Activated CD4-positive, alpha-beta memory T cell treated with anti-CD3 and anti-CD28 coated beads for 36 hours (primary cell): ENCODE measurements at places on chromosomes 3 and 15.

GRCh38 chr3:119551598-119551997, 7.8 kb downstream of the CD80 start:
- no peaks in the 10 kb centered on the region for H3K27me3 ChIP-seq
- H3K4me1 ChIP-seq, result no peaks in the 10 kb centered on the region
- H3K4me3 ChIP-seq, result no peak overlapping the region
- DNase-seq, result no peak

- peak; percentile 65 for DNase-seq
- H3K27ac ChIP-seq, result no peak overlapping the region
- peaks cover 19% of the 10 kb centered on the region for H3K4me1 ChIP-seq
- no peaks in the 10 kb centered on the region for H3K36me3 ChIP-seq
Observed at GRCh38 chr3:46089237-46090011, 62.1 kb upstream of the XCR1 start.

GRCh38 chr3:11718637-11719405, 75.1 kb upstream of the VGLL4 start:
- H3K27ac ChIP-seq, result peak overlapping the region; percentile 82
- peak overlapping the region; percentile 83 for H3K4me3 ChIP-seq

DNA sequence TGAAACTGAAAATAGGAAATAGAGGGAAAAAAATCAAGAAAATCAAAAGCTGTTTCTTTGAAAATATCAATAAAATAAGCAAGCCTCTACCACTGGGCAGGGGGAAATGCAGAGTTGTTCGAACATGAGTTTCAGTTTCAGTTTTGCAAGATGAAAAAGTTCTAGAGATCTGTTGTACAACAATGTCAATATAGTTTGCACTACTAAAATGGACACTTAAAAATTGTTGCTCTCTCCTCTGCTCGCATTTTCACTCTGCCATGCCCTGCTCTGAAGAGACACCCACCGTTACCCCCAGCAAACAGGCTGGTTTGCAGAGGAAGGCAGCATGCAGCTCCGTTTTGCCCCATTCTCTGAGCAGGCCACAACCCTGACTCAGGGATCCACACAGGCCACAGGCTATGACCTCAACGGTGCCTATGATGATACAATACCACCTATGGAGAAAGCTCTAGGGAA, 64.5 kb downstream of the ZNF148 start:
- H3K4me1 ChIP-seq, result peaks cover 45% of the 10 kb centered on the region
- H3K27ac ChIP-seq, result peak overlapping the region; percentile 81
- peaks cover 39% of the 10 kb centered on the region for H3K36me3 ChIP-seq
- peak overlapping the region; percentile 84 for H3K4me3 ChIP-seq
- DNase-seq, result peak; percentile 72
- H3K27me3 ChIP-seq, result no peaks in the 10 kb centered on the region

GRCh38 chr3:55330355-55330754, 156.8 kb downstream of the WNT5A start:
- no peaks in the 10 kb centered on the region for H3K4me1 ChIP-seq
- no peak overlapping the region for H3K27ac ChIP-seq
- no peak for DNase-seq
- no peaks in the 10 kb centered on the region for H3K36me3 ChIP-seq
- H3K4me3 ChIP-seq, result no peak overlapping the region
- H3K27me3 ChIP-seq, result no peaks in the 10 kb centered on the region

DNA sequence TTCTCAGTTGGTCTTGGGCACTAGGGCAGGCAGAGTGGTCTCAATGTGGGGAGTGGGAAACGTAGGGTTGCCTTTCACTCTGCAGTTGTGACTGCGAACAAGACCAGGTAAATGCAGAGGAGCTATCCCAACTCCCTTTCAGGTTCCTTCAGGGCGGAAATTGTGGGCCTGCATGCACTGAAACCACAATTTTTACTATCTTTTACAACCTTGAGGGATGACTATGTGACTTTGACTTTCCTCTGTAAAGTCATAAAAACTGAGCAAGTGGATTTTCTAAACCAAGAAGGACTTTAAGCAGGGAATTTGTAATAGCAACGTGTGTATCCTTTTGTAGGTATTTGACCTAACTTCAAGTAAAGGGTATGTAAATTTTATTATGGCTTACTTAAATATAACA, 171.4 kb upstream of the CADPS start:
- no peak overlapping the region for H3K27ac ChIP-seq
- H3K27me3 ChIP-seq, result no peaks in the 10 kb centered on the region
- no peak overlapping the region for H3K4me3 ChIP-seq
- H3K4me1 ChIP-seq, result no peaks in the 10 kb centered on the region
- no peak for DNase-seq
- no peaks in the 10 kb centered on the region for H3K36me3 ChIP-seq

GRCh38 chr3:40057786-40058185, 248.4 kb downstream of the MYRIP start:
- H3K4me1 ChIP-seq, result no peaks in the 10 kb centered on the region
- no peak for DNase-seq
- no peak overlapping the region for H3K27ac ChIP-seq
- no peak overlapping the region for H3K4me3 ChIP-seq

DNA sequence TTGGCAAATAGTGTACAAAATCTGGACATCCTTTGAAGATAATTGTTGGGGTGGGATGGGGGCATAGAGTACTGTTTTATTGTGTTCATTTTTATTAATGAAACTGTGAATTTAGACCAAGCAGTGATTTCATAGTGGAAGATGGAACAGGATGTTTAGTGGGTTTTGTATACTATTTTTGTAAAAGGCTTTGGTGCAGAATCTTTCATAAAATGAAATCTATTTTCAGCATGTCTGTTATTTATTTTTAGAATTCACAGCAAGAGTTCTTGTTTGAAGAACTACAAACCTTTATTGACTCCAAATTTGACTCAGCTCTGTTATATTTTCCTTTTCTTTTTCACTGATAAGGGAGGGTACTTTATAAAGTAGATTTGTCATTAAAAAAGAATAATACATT, 145.4 kb downstream of the AKAP13 start:
- no peak overlapping the region for H3K4me3 ChIP-seq
- peak overlapping the region; percentile 33 for H3K27ac ChIP-seq
- H3K4me1 ChIP-seq, result peaks cover 27% of the 10 kb centered on the region
- no peaks in the 10 kb centered on the region for H3K27me3 ChIP-seq
- DNase-seq, result no peak

DNA sequence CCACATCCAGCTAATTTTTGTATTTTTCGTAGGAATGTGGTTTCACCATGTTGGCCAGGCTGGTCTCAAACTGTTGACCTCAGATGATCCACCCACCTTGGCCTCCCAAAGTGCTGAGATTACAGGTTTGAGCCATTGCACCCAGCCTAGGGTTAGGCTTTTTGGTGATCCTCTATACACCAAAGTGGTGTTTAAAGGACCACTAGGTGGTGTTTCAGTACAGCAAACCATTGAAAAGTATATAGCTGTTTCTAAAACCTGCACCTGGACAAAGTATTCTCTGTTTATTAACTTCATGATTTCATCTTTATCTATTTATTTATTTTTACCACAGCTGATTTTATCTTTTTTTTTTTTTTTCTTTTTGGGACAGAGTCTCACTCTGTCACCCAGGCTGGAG, 68.4 kb downstream of the MINDY2 start:
- no peak overlapping the region for H3K27ac ChIP-seq
- no peak for DNase-seq
- no peaks in the 10 kb centered on the region for H3K36me3 ChIP-seq
- H3K4me3 ChIP-seq, result no peak overlapping the region

DNA sequence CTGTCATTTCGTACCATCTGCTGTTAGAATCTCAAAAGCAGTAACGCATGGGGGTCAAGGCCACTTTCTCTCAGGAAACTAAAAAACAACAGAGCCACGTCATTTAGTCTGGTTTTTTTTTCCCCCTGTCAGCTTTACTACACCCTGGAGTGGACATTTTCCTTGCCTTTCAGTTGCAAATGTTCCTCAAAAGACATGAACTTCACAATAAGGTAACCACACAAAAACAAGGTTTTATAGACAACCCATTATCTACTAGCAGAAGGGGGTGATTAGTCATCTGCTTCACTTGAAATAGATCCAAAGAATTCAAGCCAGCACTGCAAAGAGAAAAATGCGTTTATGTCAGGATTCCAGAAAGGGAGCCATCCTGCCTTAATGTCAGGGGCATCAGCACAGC, 171.8 kb upstream of the CDIN1 start:
- H3K4me1 ChIP-seq, result no peaks in the 10 kb centered on the region
- no peaks in the 10 kb centered on the region for H3K27me3 ChIP-seq
- no peak overlapping the region for H3K27ac ChIP-seq
- no peak for DNase-seq

GRCh38 chr3:64414043-64414442, 188.8 kb upstream of the PRICKLE2 start:
- no peak for DNase-seq
- no peaks in the 10 kb centered on the region for H3K36me3 ChIP-seq
- H3K27me3 ChIP-seq, result peaks cover 9% of the 10 kb centered on the region
- no peak overlapping the region for H3K4me3 ChIP-seq
- H3K27ac ChIP-seq, result no peak overlapping the region

DNA sequence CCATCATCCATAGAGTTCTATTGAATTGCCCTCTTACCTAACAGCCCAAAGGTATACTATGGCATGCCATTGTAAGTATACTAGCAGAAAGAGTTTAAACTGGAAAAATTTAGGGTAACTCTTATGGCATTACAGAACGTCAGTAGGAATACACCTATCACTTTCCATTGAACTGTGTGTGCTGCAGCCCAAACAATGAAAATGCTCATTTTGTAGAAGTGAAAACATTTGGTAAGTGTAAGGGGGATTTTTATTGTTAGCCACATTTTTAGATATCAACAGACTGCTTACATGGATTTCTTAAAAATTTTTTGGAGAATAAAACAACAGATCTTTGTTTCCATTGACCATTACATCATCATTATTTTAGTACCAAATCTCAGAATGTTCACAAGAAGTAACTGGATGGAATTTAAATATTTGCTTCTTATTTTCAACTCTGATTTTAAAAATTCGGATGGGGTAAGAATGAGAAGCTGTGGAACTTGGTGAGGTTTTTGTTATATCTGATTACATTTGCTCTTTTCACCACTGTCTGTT, 245.9 kb downstream of the UBE2E2 start:
- H3K4me3 ChIP-seq, result no peak overlapping the region
- H3K4me1 ChIP-seq, result no peaks in the 10 kb centered on the region
- DNase-seq, result no peak
- H3K27me3 ChIP-seq, result no peaks in the 10 kb centered on the region
- H3K36me3 ChIP-seq, result no peaks in the 10 kb centered on the region

DNA sequence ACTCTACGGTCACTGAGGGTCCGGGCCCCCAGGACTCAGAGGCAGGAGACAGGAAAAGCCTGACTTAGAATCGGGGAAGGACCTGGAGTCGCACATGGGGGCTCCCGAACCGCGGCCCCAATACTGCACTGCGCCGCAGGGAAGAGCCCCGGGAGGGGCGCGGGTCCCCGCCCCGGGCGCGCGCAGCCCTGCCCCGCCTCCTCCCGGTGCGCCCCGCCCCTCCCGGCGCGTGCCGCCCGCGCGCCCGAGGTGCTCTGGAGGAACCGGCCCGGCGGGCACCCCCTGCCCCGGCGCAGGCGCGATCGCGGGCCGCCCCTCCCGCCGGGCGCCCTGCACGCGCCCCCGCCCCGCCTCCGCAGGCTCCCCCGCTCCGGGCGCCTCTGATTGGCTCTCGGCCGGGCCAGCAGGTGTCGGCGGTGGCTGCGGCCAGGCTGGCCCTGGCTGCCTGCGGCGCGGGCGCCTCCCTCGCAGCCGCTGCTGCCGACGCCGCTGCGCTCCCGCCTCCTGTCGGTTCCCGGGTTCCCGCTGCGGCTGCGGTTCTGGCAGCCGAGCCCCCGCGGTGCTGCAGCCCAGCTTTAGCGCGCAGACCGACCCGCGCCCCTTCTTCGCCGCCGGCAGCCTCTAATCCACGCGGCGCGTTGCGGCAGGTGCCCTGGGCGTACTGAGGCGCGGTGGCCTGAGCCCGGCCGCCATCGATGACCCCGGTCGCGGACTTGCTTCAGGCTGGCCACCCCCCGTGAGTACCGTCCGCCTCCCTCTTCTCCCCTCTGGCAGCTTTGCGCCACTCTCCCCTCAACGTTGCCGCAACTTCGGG, at the start of gene MYRIP:
TSS of gene MYRIP (plus strand) at position 429 of the 814 bp plus-strand sequence. CDS start 91,208 bp downstream, outside the sequence.
- H3K27me3 ChIP-seq, result peaks cover 42% of the 10 kb centered on the region
- H3K27ac ChIP-seq, result no peak within 1 kb of the TSS
- H3K4me1 ChIP-seq, result peaks cover 14% of the 10 kb centered on the region
- DNase-seq, result no peak
- peak within 1 kb of the TSS; percentile 37 for H3K4me3 ChIP-seq

DNA sequence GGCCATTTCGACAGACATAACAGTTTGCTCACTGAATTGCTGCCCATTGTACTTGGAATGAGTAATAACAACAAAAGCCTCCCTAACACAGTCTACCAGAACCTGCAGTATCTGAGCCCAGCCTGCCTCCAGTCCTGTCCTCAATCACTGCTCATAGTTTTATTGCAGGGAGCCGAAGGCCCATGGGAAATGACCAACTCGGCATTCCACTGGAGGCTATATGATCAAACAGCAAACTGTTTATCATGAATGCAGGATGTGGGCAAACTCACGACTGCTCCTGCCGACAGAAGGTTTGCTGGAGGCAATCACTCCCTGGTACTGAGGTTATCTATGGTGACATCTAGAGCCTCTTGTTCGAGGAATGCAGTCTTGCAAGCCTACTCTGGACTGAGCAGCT, 46.3 kb downstream of the LSM3 start:
- H3K27me3 ChIP-seq, result peaks cover 19% of the 10 kb centered on the region
- H3K4me1 ChIP-seq, result no peaks in the 10 kb centered on the region
- H3K27ac ChIP-seq, result no peak overlapping the region
- H3K4me3 ChIP-seq, result no peak overlapping the region

- peaks cover 9% of the 10 kb centered on the region for H3K4me1 ChIP-seq
- no peak for DNase-seq
- peaks cover 1% of the 10 kb centered on the region for H3K27me3 ChIP-seq
- H3K27ac ChIP-seq, result no peak overlapping the region
- H3K4me3 ChIP-seq, result no peak overlapping the region
Observed at GRCh38 chr3:25817638-25818037, 27.7 kb downstream of the OXSM start.

GRCh38 chr15:22903961-22904534, 65.6 kb downstream of the NIPA2 start:
- no peaks in the 10 kb centered on the region for H3K27me3 ChIP-seq
- H3K4me1 ChIP-seq, result peaks cover 5% of the 10 kb centered on the region
- no peak overlapping the region for H3K4me3 ChIP-seq
- H3K27ac ChIP-seq, result no peak overlapping the region
- DNase-seq, result no peak
- peaks cover 23% of the 10 kb centered on the region for H3K36me3 ChIP-seq

DNA sequence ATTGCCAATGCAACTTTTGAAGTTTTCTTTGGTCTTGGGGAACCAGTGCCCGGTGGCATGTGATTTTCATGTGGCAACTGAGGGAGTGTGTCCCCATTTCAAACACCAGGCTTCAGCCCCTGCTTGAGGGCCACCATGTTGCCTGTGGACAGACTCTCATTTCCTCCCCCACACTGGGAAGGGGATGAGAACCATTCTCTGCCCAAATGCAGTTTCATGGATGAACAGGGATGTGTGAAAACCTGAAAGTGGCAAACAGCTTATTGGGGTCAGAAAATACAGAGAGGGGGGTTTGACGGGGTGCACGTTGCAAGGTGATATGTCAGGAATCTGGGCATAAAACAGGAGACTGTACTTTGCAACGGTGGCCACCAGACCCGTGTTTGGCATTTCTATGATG, 6.3 kb downstream of the FAM107A start:
- H3K4me3 ChIP-seq, result no peak overlapping the region
- H3K27ac ChIP-seq, result no peak overlapping the region
- no peak for DNase-seq

GRCh38 chr3:13290941-13291340, 129.2 kb downstream of the NUP210 start:
- H3K4me3 ChIP-seq, result no peak overlapping the region
- peaks cover 28% of the 10 kb centered on the region for H3K27me3 ChIP-seq
- no peaks in the 10 kb centered on the region for H3K4me1 ChIP-seq
- DNase-seq, result no peak
